ENCODE measurements at places on chromosomes 4 and X. TPM values are rescaled to one million over a fixed set of nuclear protein-coding genes. Genes with fewer than 3 reads are reported as not detected.

GRCh38 chr4:165784672-165785071, 88.4 kb upstream of the TLL1 start:
- H3K4me3 ChIP-seq: no peak overlapping the region
- no peak for DNase-seq
- H3K27me3 ChIP-seq: no peaks in the 10 kb centered on the region
- H3K4me1 ChIP-seq: no peaks in the 10 kb centered on the region
- H3K27ac ChIP-seq: no peak overlapping the region

DNA sequence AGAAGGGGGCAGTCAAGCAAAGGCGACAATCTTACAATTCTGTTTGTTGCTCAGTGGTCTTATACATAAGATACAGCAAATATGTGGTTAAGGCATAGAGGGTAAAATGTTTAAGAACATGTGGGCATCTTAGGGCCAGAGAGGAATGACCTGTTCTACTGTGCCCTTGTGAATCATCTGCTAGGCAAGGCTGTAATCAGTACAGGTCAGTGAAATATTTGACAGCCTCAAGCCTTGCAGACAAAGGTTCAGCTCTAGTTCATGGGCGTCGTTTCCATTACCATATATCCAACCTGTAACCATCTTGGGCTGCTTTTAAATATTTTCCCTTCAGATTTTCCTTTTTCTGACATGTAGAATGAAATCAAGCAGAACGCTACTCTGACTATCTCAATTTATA, 37.3 kb downstream of the AGA start:
- H3K4me1 ChIP-seq: no peaks in the 10 kb centered on the region
- H3K36me3 ChIP-seq: no peaks in the 10 kb centered on the region
- no peak overlapping the region for H3K4me3 ChIP-seq

DNA sequence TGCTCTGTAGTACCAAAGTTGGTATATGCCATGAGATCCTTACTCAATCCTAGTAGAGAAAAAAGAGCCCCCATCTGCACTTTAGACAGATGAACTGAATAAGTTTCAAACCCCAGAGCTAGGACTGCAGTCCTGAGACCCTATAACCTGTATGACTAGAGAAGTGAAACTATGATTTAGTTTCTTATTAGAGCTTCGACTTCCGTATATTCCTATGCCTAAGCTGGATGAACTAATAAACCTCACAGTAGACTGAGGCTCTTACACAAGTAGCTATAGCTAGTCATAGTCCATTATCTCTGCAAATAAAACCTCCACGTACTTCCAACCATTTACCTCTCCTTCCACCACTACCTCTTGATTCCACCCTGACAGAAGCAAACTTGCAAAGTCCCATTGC, 6.3 kb upstream of the OTUD4 start:
- H3K4me1 ChIP-seq: peaks cover 35% of the 10 kb centered on the region
- H3K27me3 ChIP-seq: no peaks in the 10 kb centered on the region
- H3K36me3 ChIP-seq: no peaks in the 10 kb centered on the region
- DNase-seq: no peak

DNA sequence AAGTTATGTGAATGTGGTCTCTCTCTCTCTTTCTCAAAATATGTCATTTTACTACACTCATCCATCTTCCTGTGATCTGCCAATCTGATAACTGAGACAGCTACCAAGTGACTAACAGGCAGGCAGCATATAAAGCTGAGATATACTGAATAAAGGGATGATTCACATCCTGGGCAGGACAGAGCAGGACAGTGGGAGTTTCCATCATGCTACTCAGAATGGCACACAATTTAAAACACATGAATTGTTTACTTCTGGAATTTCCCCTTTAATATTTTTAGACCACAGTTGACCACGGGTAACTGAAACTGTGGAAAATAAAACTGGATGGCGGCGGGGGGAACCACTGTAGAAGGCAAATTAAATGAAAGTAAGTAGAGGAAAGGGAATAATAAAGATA, 58.6 kb upstream of the DCTD start:
- H3K27ac ChIP-seq: no peak overlapping the region
- no peaks in the 10 kb centered on the region for H3K27me3 ChIP-seq
- H3K4me1 ChIP-seq: peaks cover 8% of the 10 kb centered on the region
- peak; percentile 57 for DNase-seq
- H3K36me3 ChIP-seq: no peaks in the 10 kb centered on the region

GRCh38 chr4:183986971-183987946, 82.2 kb downstream of the STOX2 start:
- H3K4me3 ChIP-seq: no peak overlapping the region
- H3K36me3 ChIP-seq: no peaks in the 10 kb centered on the region
- no peak for DNase-seq
- H3K27ac ChIP-seq: no peak overlapping the region
- H3K27me3 ChIP-seq: no peaks in the 10 kb centered on the region

DNA sequence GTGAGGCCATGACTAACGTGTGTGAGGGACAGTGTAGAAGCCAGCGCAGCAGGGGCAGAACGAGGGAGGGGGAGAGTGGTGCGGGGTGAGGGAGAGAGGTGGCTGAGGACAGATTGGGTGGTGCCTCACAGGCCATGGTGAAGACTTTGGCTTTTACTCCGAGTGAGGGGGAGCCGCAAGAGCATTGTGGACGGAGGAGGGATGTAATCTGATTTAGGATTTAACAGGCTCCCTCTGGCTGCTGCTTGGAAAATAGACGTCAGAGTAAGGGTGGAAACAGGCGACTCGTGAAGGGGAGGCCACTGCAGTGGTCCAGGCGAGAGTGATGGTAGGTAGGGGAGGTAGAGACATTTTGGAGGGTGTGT, 13.0 kb downstream of the PPP1R3F start:
- no peak for DNase-seq
- H3K4me1 ChIP-seq: no peaks in the 10 kb centered on the region
- no peak overlapping the region for H3K4me3 ChIP-seq
- no peaks in the 10 kb centered on the region for H3K36me3 ChIP-seq
- H3K27ac ChIP-seq: no peak overlapping the region

GRCh38 chrX:146831994-146832393, 17.4 kb upstream of the CXorf51A start:
- H3K4me3 ChIP-seq: no peak overlapping the region
- H3K27me3 ChIP-seq: no peaks in the 10 kb centered on the region
- no peak overlapping the region for H3K27ac ChIP-seq
- no peak for DNase-seq
- H3K4me1 ChIP-seq: no peaks in the 10 kb centered on the region
- H3K36me3 ChIP-seq: no peaks in the 10 kb centered on the region

DNA sequence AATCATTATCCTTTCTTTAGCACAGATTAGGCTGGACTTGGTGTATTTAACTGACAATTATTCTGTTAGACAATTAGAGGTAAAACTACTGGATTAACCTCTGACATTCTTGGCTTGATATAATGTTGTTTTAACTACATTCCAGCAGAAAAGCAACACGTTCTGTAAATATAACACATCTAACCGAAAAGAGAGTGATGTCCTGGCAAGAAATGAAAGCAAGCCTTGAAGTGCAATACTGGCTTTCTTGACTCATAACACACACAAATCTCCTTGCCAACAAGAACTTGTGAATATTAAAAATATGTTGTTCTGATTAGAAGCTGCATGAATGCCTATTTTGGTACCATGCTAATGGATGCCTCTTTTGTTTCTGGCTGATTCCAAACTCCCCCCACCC, 76.4 kb downstream of the EFHC2 start:
- no peak overlapping the region for H3K27ac ChIP-seq
- no peaks in the 10 kb centered on the region for H3K36me3 ChIP-seq

DNA sequence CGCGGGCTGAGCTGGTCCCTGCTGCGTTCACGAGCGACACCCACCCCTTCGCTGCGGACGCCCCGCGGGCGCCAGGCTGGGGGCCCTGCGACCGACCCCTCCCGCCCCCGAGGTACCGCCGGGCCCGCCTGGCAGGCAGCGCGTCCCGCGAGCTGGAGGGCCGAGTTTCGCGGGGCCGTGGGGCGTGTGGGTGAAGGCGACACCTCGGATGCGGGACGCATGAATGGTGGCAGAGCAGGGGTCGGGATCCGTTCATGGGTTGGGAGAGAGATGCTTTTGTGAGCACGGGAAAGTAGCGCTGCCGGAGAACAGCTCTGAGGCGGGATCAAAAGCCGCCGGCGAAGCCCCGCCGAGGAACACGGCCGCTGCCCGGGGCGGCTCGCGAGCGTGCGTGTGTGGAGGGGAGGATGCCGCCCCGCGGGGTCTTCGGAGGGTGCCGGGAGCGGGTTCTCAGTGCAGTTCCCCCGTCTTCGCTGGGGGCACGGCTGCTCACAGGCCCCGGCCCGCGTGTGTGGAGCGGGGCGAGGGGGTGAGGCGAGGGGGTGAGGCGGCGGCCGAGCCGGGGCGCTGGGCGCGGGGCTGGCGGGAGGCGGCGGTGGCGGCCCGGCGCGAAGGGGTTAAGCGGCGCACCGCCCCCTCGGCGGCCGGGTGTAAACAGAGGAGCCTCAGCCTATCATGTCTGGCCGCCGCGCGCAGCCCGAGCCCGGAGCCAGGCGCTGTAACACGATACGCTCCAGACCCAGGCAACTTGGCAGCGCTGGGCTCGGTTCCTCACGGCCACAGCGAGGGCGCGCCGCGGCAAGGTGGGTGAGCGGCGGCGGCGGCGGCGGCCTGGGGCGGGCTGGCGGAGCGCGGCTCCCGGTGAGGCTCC, 205.3 kb downstream of the TENM3 start:
- peaks cover 6% of the 10 kb centered on the region for H3K27me3 ChIP-seq
- DNase-seq: no peak
- H3K4me3 ChIP-seq: no peak overlapping the region
- no peak overlapping the region for H3K27ac ChIP-seq
- no peaks in the 10 kb centered on the region for H3K4me1 ChIP-seq
- H3K36me3 ChIP-seq: no peaks in the 10 kb centered on the region

DNA sequence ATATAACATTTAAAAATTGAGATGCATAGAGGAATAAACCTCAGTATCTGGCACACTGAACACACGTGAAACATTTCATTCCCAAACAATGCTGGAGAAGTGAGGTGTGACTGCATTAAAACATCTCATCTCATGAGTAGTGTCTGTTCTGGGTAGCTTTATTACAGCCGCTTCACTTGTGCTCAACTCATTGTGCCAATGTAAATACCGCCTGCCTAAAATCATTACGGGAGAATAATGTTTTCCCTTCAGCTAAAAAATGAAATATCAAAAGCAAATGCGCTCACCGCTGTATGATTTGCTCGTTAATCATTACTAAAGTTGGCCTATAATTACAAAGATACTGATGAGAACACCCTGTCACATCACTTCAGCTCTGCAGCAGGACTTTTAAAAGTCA, 110.2 kb upstream of the PRPS2 start:
- H3K27me3 ChIP-seq: no peaks in the 10 kb centered on the region
- no peaks in the 10 kb centered on the region for H3K4me1 ChIP-seq
- DNase-seq: no peak
- no peak overlapping the region for H3K27ac ChIP-seq

GRCh38 chrX:73831500-73831899, 268.5 kb downstream of the CHIC1 start:
- H3K27me3 ChIP-seq: no peaks in the 10 kb centered on the region
- no peaks in the 10 kb centered on the region for H3K4me1 ChIP-seq
- H3K36me3 ChIP-seq: no peaks in the 10 kb centered on the region
- DNase-seq: no peak
- no peak overlapping the region for H3K4me3 ChIP-seq

GRCh38 chr4:48896845-48897244, 9.7 kb downstream of the OCIAD2 start:
- peaks cover 2% of the 10 kb centered on the region for H3K36me3 ChIP-seq
- no peak overlapping the region for H3K27ac ChIP-seq
- H3K27me3 ChIP-seq: no peaks in the 10 kb centered on the region
- H3K4me1 ChIP-seq: no peaks in the 10 kb centered on the region
- no peak overlapping the region for H3K4me3 ChIP-seq

DNA sequence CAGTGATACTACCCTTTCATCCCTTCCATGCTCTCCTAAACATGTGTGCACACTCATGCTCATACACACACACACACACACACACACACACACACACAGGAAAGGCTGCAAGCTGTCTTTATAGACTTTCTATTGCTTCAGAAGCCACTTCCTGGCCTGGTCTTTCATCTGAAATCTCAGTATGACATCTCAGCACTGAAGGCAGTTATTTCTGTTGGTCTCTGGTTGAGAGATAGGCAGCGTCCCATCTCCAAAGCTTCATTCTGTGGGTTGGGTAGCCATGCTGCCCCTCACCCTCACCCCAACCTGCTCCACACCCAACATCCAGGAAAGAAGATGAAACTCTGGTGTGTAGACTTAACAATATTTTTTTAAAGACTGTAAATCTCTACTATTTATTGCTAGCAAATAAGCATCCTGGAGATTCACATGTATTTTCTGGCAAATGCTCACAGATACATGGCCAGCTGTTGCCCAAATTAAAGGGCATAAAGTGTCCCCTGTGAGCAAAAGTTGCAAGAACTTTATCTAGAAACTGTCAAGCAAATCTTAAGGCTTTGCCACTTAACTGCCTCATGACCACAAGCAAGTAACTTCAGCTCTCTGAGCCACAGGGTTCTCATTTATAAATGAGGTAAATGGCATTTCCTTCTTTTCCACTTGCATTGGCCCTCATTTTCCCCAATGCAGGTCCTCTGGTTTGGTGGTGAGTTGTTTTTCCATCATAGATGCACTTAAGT, 189.8 kb upstream of the AFF2 start:
- H3K27me3 ChIP-seq: no peaks in the 10 kb centered on the region
- no peaks in the 10 kb centered on the region for H3K4me1 ChIP-seq
- no peaks in the 10 kb centered on the region for H3K36me3 ChIP-seq
- no peak overlapping the region for H3K27ac ChIP-seq
- H3K4me3 ChIP-seq: no peak overlapping the region

DNA sequence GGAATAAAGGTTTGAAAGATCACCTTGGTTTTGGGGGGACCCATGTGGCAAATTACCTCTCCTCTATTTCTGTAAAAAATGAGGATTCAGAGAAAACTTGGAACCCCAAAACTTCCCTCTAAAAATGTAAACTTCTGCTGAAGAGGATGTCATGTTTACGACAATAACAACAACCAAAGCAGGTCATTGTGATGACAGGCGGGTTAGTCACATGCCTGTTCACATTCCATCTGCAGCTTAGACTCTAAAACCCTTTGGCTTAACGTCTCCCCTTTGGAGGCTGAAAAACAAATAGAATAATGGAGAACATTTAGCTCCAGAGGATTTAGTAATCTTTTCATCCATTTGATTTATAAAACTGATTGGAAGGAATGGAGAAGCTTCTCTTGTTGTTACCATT, 75.0 kb upstream of the FAM9C start:
- no peak overlapping the region for H3K4me3 ChIP-seq
- no peak for DNase-seq
- H3K27me3 ChIP-seq: no peaks in the 10 kb centered on the region
- peaks cover 9% of the 10 kb centered on the region for H3K4me1 ChIP-seq

- H3K4me3 ChIP-seq: no peak overlapping the region
- H3K27ac ChIP-seq: no peak overlapping the region
- H3K4me1 ChIP-seq: no peaks in the 10 kb centered on the region
- no peaks in the 10 kb centered on the region for H3K27me3 ChIP-seq
These were observed 85.1 kb downstream of the MFAP3L start for GRCh38 chr4:169941141-169941540.

- H3K27ac ChIP-seq: no peak overlapping the region
- no peak for DNase-seq
- no peaks in the 10 kb centered on the region for H3K4me1 ChIP-seq
- no peak overlapping the region for H3K4me3 ChIP-seq
- no peaks in the 10 kb centered on the region for H3K36me3 ChIP-seq
- H3K27me3 ChIP-seq: no peaks in the 10 kb centered on the region
These were observed 191.0 kb downstream of the EVC2 start for GRCh38 chr4:5517372-5517771.

The CCDC110 gene
- total RNA-seq: 1.3 TPM

The AFF2 gene
- total RNA-seq: not detected

The ADGRL3 gene
- total RNA-seq: not detected

The TRIML2 gene
- not detected for total RNA-seq

The GIMD1 gene
- not detected for total RNA-seq

The DCX gene
- not detected for total RNA-seq

The HHIP gene
- 0.38 TPM for total RNA-seq

The TMSB15B gene
- 10.3 TPM for total RNA-seq

The F8A3 gene
- 2.4 TPM for total RNA-seq

The VCX2 gene
- total RNA-seq: not detected

All from GM12878 (cell line).